ENCODE measurements at places on chromosomes 1 and 21.

DNA sequence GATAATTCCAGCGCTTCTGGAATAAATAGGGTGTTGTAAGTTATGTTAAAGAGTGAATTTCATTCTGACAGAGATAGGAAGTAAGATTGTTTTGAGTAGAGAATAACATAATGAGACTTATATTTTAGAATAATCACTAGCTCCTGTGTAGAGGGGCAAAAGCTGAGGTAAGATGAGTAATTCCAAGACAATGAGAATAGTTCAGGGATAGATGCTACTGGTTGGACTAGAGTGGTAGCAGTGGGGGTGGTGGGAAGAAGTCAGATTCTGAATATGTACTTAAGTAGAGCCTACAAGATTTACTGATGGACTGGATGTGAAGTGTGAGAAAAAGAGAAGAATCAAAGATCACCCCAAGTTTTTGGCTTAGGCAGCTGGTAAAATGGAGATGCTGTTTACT lies 23.3 kb upstream of the MOV10 start:
- no peak overlapping the region for H3K4me3 ChIP-seq
- H3K27ac ChIP-seq, result no peak overlapping the region
- peaks cover 19% of the 10 kb centered on the region for H3K4me1 ChIP-seq
- peaks cover 41% of the 10 kb centered on the region for H3K36me3 ChIP-seq
- DNase-seq, result no peak

DNA sequence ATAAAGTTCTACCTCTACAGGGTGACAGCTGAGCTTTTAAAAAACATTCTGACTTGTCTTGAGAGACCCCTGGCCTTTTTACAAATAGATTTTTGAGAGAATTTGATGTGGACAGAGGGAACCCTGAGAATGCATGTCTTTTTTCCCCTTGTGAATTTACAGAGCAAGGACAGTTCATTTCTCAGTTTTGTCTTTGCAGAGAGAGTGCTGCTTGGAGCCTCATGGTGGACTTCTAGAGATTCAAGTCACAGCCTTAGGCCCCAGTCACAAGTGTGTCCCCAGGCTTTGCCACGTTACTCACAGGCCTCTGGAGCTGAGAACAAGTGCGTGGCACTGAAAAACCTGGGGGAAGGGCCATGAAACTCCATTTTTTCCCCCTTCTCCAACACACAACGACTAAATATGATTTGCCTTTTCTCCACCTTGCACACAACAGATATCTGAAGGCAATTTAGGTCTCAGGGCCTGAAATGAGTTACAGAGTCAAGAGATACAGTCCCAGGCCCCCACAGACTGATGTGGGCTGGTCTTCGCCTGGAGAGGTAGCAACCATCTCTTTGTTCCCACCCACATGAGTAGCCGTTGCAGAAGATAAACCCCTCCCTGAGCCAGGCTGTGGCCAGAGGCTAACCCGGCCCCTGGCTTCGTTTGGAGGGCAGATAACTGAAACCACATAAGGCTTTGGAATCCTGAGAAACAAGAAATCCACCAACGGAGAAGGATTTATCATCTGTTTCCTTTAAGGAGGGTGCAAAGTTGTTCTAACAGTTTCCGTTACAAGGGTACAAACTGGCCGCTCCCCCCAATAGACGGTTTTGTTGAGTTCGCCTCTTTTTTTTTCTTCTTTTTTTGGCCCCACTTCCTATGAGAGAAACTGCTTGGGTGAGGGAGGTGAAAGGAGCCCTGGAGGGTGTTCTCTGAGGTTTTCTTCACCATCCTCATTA lies 1.0 kb upstream of the PIGV start:
- H3K4me1 ChIP-seq, result peaks cover 45% of the 10 kb centered on the region
- H3K36me3 ChIP-seq, result peaks cover 11% of the 10 kb centered on the region
- H3K4me3 ChIP-seq, result peak overlapping the region; percentile 96
- H3K27me3 ChIP-seq, result no peaks in the 10 kb centered on the region
- H3K27ac ChIP-seq, result peak overlapping the region; percentile 99

DNA sequence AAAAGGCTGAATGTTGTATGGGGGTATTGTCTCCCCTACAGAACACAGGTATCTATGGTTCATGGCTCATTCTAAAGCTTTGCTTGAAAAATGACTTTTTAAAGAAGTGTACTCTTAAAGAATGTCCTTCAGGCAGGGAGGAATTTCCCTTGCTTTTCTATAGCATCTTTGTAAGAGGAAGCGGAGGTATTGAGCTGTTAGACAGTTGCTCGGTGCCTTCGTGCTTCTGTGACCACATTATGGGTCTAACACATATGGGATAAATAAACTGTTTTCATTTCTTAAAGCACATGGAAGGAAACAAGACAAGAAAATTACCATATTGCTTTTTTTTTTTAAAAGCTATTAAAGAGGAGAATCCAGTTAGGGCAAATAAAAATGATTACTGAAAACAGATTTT lies 182.9 kb downstream of the NTNG1 start:
- H3K27me3 ChIP-seq, result peaks cover 7% of the 10 kb centered on the region
- H3K4me1 ChIP-seq, result no peaks in the 10 kb centered on the region
- DNase-seq, result no peak
- no peaks in the 10 kb centered on the region for H3K36me3 ChIP-seq
- no peak overlapping the region for H3K4me3 ChIP-seq
- H3K27ac ChIP-seq, result no peak overlapping the region

DNA sequence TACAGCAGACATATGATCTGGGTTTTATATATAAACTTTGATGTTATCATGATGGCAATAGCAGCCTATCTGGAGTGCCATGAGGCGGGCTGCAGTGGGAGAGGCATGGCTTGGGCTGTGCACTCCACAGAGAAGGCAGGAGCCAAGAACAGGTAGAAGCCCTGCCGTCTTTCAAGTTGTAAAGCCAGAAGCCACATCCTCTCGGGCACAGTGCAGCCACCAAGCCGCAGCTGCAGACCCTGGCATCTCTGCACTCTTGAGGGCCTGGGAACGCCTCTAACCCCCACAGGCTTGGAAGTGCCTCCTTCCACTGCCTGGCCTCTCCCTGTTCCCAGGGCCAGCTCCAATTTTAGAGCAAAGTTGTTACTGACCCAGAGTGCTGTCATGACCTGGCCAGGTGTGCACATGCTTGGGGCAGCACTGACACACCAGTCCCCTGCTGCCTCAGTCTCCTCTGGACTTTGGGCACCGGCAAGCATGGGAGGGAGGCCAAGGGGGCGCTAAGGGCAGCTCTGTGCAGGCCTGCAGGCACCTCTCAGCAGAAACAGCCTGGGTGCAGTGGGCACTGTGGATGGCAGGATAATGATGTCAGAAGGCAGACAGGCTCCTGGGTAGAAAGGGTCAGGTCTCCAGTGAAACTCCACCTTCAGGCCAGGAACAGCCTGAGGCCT lies 1619.8 kb upstream of the PRMT6 start:
- H3K27me3 ChIP-seq, result no peaks in the 10 kb centered on the region
- no peak for DNase-seq
- H3K27ac ChIP-seq, result no peak overlapping the region
- no peaks in the 10 kb centered on the region for H3K36me3 ChIP-seq
- H3K4me1 ChIP-seq, result no peaks in the 10 kb centered on the region
- H3K4me3 ChIP-seq, result no peak overlapping the region

DNA sequence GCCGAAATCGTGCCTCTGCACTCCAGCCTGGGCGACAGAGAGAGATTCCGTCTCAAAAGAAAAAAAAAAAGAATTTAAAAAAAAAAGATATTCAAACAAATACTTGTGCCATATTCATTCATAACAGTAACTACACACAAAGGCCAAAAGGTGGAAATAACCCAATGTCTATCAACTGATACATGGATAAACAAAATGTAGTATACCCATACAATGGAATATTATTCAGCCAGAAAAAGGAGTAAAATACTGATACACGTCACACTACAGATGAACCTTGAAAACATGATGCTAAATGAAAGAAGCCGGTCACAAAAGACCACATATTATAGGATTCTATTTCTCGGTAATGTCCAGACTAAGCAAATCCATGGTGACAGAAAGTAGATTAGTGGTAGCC lies 109.4 kb upstream of the SOD1 start:
- H3K27me3 ChIP-seq, result peaks cover 9% of the 10 kb centered on the region
- no peak overlapping the region for H3K4me3 ChIP-seq
- no peak overlapping the region for H3K27ac ChIP-seq
- H3K36me3 ChIP-seq, result no peaks in the 10 kb centered on the region
- peaks cover 15% of the 10 kb centered on the region for H3K4me1 ChIP-seq
- DNase-seq, result no peak

- no peaks in the 10 kb centered on the region for H3K27me3 ChIP-seq
- no peak overlapping the region for H3K4me3 ChIP-seq
- no peak overlapping the region for H3K27ac ChIP-seq
- no peak for DNase-seq
- H3K36me3 ChIP-seq, result peaks cover 12% of the 10 kb centered on the region
Measured at GRCh38 chr1:36279789-36280296, 26.3 kb upstream of the SH3D21 start.

GRCh38 chr21:44454058-44454457 lies 1.3 kb upstream of the LRRC3 start:
- no peak for DNase-seq
- H3K4me1 ChIP-seq, result peaks cover 15% of the 10 kb centered on the region
- no peak overlapping the region for H3K27ac ChIP-seq
- H3K4me3 ChIP-seq, result no peak overlapping the region
- peaks cover 27% of the 10 kb centered on the region for H3K27me3 ChIP-seq

- DNase-seq, result no peak
- no peaks in the 10 kb centered on the region for H3K4me1 ChIP-seq
- no peak overlapping the region for H3K4me3 ChIP-seq
- peaks cover 32% of the 10 kb centered on the region for H3K27me3 ChIP-seq
Measured at GRCh38 chr1:43137445-43138052, 34.5 kb downstream of the EBNA1BP2 start.

DNA sequence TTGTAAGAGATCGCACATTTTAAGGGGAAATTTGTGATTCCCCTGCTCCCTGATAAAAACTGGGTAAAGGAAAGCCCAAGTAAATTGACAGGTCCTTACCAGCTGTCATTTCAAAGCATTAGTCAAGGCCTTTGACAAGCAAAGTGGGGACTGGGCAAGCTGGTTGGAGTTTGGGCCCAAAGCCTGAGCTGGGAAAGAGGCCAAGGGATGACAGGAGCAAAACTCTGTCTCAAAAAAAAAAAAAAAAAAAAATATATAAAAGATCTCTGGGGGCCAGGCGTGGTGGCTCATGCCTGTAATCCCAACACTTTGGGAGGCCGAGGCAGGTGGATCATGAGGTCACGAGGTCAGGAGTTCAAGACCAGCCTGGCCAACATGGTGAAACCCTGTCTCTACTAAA lies 36.9 kb downstream of the SLC2A1 start:
- peaks cover 9% of the 10 kb centered on the region for H3K36me3 ChIP-seq
- H3K27ac ChIP-seq, result no peak overlapping the region
- peaks cover 17% of the 10 kb centered on the region for H3K4me1 ChIP-seq
- H3K4me3 ChIP-seq, result no peak overlapping the region
- no peak for DNase-seq

DNA sequence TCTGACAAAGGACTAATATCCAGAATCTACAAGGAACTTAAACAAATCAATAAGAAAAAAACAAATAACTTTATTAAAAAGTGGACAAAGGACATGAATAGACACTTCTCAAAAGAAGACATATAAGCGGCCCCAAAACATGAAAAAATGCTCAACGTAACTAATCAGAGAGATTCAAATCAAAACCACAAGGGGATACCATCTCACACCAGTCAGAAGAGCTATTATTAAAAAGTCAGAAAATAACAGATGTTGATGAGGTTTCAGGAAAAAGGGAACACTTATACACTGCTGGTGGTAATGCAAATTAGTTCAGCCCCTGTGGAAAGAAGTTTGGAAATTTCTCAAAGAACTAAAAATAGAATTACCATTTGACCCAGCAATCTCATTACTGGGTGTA lies 102.2 kb downstream of the COL24A1 start:
- no peak for DNase-seq
- no peak overlapping the region for H3K27ac ChIP-seq
- no peaks in the 10 kb centered on the region for H3K4me1 ChIP-seq
- no peaks in the 10 kb centered on the region for H3K27me3 ChIP-seq
- no peaks in the 10 kb centered on the region for H3K36me3 ChIP-seq

DNA sequence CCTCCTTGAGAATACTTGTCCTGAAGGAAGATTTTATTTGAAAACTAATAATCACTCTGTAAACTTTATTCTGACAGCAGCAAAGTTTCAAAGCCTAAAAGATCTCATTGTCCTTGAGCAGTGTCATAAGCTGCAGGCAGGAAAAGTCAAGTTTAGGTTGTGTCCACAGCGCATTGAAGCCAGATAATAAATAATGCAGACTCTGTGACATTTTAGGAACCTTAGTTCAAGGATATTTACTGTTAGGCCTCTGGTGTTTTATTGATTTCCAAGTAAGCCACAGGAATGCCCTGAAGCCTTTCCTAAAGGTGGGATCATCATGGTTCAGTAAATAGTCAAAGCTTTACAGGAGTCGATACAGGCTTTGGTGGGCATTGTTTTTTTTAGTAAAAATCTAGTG lies 356.4 kb upstream of the SGIP1 start:
- H3K27ac ChIP-seq, result no peak overlapping the region
- H3K4me3 ChIP-seq, result no peak overlapping the region
- DNase-seq, result no peak
- no peaks in the 10 kb centered on the region for H3K27me3 ChIP-seq

- no peak for DNase-seq
- H3K27me3 ChIP-seq, result no peaks in the 10 kb centered on the region
- H3K36me3 ChIP-seq, result peaks cover 12% of the 10 kb centered on the region
- no peak overlapping the region for H3K4me3 ChIP-seq
Measured at GRCh38 chr1:8477166-8477982, 159.5 kb downstream of the SLC45A1 start.

DNA sequence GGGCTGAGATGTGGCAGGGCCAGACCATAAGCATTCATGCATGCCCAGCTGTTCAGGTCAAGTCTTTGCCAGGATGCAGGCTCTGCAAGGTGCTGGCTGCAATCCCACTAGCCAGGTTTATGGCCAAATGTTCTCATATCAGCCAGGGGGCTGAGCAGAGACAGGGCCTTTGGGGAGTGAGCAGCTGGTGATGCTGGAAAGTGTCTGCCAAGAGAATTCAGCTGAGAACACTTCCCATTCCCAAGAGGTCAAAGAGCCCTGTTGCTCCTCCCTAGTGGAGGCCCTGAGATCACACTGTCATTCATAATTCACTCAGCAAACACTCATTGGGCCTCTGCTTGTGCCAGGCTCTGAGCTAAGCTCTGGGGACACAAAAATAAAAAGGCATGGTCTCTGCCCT lies 150.3 kb downstream of the DMRTA2 start:
- peaks cover 23% of the 10 kb centered on the region for H3K27me3 ChIP-seq
- no peaks in the 10 kb centered on the region for H3K36me3 ChIP-seq

GRCh38 chr21:35249636-35250035 lies 200.5 kb upstream of the RUNX1 start:
- peaks cover 16% of the 10 kb centered on the region for H3K36me3 ChIP-seq
- no peak overlapping the region for H3K27ac ChIP-seq
- H3K4me1 ChIP-seq, result peaks cover 6% of the 10 kb centered on the region
- no peak for DNase-seq
- no peaks in the 10 kb centered on the region for H3K27me3 ChIP-seq

DNA sequence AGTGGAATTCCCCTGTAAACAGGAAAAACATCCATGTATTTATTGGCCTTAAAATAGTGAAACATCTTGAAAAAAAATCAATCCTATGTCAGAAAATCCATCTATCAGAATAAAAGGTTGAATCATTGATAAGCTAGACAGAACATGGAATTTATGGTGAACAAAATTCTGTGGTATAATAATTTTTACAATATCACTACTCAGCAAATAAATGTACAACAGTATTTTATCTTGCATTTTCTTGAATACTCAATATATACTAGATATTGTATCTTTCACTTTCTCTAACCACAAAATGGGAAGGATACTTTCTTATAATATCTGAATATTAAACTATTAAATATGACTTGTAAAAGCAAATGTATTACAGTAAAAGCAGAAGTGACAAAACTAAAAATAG lies 5.7 kb upstream of the UBE4B start:
- no peaks in the 10 kb centered on the region for H3K36me3 ChIP-seq
- DNase-seq, result no peak
- no peak overlapping the region for H3K27ac ChIP-seq
- no peak overlapping the region for H3K4me3 ChIP-seq
- peaks cover 1% of the 10 kb centered on the region for H3K4me1 ChIP-seq
- H3K27me3 ChIP-seq, result no peaks in the 10 kb centered on the region
